ENCODE measurements at places on chromosomes 2 and 18. TPM values are rescaled to one million over a fixed set of nuclear protein-coding genes. Genes with fewer than 3 reads are reported as not detected.

Gene SP110
- 16.3 TPM for total RNA-seq

DNA sequence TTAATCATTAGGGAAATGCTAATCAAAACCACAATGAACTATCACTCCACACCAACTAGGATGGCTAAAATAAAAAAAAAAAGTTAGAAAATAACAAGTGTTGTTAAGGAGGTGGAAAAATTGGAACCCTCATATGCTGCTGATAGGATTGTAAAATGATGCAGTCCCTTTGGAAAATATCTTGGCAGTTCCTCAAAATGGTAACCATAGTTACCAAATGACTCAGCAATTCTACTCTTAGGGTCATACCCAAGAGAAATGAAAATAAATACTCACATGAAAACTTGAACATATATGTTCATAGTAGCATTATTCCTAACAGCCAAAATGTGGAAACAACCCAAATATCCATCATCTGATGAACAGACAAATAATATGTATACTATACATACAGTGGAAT, 15.7 kb upstream of the ACVR2A start:
- ATAC-seq: no peak

- no peak for ATAC-seq
These were observed 77.8 kb upstream of the STK17B start for GRCh38 chr2:196249171-196249570.

Gene CFC1
- total RNA-seq: 0.54 TPM

DNA sequence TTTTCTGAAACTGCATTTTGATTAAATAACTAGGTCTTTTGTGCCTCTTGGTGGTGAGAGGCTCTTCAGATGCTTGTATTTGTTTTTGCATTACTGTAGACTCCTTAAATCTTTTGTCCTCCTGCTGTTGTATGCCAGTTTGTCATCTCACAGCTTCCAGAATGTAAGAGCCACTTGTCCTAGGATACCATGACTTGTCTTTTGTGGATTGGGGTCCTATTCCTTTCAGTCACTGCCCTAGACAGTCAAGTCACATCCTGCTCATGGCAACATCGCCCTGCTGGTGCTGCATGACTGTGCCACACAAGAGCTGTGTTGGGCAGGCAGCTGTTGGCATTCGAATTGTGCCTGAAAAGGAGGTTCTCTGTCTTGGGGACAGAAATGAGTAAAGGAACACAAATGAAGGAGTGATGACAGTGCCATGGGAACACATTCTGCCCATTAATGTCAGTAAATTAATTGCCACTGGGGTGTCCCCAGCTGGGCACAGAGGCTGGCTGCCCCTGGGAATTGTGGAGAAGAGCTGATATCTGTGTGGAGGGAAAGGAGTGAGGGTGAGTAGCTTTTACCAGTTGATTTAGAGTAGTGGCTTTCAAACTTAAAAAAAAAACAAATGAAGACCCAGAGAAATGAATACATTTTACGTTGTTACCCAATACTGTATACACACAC, 140.3 kb downstream of the ARL6IP6 start:
- no peak for ATAC-seq

Gene NYAP2
- not detected for total RNA-seq

Gene CHRND
- not detected for total RNA-seq

GRCh38 chr18:48270929-48271328, 138.3 kb downstream of the ZBTB7C start:
- no peak for ATAC-seq

Gene SCN1A
- total RNA-seq: not detected

DNA sequence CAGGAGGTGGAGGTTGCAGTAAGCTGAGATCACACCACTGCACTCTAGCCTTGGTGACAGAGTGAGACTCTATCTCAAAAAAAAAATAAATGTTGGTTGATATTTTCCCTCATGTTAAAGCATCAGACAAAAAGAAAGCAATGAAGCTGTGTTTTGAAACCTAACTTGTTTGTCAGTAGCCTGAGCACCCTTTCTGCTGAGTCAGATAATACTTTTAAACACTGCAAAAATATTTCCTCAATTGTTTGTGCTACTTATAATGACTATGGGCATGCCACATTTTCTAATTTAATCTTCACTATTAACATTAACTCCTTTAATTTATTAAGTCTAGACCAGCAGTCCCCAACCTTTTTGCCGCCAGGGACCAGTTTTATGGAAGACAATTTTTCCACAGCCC, 236.3 kb upstream of the AGAP1 start:
- no peak for ATAC-seq

- ATAC-seq: no peak
These were observed 18.4 kb upstream of the MTERF4 start for GRCh38 chr2:241120440-241120839.

- ATAC-seq: no peak
These were observed 417.2 kb upstream of the LRRTM4 start for GRCh38 chr2:77939370-77939769.

- ATAC-seq: no peak
These were observed 139.5 kb downstream of the SUCLG1 start for GRCh38 chr2:84319581-84319980.

GRCh38 chr2:193868833-193869232, 1674.1 kb upstream of the TMEFF2 start:
- no peak for ATAC-seq

- ATAC-seq: no peak
These were observed 20.0 kb downstream of the SP140L start for GRCh38 chr2:230346921-230347533.

- no peak for ATAC-seq
These were observed 15.4 kb downstream of the TGOLN2 start for GRCh38 chr2:85312404-85312803.

DNA sequence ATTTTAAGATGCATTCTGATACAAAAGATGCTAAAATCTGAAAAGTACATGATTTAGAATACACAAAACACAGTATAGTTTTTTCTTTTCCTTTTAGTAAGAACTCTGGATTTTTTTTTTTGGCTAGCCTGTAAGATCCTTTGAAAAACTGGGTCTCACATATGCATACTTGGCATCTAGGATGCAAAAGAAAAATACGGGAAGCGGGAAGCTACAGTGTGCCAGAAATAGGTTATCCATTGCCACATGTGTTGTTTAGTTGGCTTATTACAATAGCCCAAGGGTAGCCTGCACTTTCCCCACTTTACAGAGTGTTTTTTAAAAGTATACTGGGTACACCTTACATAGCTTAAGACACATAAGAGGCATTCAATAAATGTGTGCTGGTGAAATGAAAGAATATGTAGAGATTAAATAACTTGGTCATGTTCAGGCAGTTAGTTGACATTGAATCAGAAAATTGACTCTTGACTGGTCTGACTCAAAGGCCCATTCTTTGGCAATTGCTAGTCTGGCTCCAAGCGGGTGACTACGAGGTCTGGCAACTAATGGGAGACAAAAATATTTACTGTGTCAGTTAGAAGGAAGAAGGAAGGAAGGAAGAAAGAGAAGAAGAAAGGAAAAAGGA, 286.8 kb upstream of the TRIB2 start:
- no peak for ATAC-seq

Gene COX5B
- total RNA-seq: 462 TPM

DNA sequence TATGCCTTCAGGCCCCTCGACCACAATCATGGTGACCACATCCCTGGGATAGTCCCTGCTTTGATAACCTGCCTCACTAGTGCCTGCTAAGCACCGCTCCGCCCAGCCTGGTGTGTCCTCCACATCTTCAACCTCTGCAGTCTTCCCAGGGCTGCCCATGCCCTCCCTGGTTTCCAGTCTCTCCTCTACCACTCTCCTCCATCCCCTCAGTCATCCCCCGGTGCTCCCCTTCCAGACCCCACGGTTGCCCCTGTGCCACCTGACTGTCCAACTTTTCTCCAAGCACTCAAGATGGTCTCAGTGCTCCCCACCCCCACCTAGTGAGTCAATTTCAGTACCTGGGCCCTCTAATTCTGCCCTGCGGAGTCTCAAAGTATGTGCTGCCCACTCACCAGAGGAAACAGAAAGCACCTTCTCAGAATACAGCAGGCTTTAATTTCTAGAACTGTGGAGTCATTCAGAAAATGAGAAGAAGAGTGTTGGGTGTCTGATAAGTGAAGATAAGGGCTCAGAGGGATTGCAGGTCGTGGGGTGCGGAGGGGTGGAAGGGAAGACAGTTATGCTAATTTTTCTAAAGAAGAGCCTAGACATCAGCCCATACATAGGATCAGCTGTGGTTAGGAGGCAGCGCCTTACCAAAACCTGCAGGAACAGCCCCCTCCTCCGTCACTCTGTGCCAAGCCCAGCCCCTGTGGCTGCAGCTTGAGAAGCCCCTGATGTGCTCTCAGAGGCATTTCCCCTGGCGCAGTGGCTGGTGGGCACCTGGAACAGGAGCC, 53.6 kb upstream of the CAB39 start:
- no peak for ATAC-seq

Gene STRADB
- total RNA-seq: 34.9 TPM

- peak; percentile 63 for ATAC-seq
These were observed 2.7 kb upstream of the PID1 start for GRCh38 chr2:229273723-229274338.

DNA sequence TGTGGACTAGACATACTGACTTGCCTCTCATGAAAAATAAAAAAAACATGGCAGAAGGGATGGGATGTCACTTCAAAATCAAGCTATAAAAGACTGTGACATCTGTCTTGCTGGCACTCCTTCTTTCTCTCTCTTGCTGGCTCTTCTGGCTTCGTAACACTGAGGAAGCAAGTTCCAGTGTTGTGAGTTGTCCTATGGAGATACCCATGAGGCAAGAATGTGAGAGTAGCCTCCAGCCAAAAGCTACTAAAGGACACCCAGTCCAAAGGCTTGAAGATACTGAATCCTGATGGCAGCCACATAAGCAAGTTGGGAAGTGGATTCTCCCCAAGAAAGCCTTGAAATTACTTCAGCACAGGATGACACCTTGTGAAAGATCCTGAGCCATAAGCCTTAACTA, 376.1 kb upstream of the TMEFF2 start:
- ATAC-seq: no peak

GRCh38 chr18:7072593-7072992, 45.0 kb downstream of the LAMA1 start:
- ATAC-seq: no peak

GRCh38 chr2:1642993-1643619, 101.2 kb downstream of the PXDN start:
- no peak for ATAC-seq

DNA sequence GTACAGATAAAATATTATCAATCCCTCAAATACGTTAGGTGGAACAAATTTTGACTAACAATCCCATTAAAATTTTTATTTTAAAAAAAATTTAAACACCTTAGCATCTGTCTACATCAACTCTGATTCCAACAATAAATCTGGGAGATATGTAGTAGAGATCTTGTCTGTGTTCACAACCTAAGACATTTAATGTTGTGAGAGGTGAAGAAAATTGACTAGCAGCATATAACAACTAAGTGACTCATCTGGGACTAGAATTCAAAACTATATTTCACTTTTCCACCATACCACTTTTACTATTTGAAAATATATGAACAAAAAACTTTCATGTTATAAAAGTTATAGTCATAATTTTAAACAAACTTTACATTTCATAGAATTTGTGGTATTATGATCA, 97.9 kb downstream of the ATAD2B start:
- ATAC-seq: no peak

Gene CNDP2
- total RNA-seq: 48.9 TPM

DNA sequence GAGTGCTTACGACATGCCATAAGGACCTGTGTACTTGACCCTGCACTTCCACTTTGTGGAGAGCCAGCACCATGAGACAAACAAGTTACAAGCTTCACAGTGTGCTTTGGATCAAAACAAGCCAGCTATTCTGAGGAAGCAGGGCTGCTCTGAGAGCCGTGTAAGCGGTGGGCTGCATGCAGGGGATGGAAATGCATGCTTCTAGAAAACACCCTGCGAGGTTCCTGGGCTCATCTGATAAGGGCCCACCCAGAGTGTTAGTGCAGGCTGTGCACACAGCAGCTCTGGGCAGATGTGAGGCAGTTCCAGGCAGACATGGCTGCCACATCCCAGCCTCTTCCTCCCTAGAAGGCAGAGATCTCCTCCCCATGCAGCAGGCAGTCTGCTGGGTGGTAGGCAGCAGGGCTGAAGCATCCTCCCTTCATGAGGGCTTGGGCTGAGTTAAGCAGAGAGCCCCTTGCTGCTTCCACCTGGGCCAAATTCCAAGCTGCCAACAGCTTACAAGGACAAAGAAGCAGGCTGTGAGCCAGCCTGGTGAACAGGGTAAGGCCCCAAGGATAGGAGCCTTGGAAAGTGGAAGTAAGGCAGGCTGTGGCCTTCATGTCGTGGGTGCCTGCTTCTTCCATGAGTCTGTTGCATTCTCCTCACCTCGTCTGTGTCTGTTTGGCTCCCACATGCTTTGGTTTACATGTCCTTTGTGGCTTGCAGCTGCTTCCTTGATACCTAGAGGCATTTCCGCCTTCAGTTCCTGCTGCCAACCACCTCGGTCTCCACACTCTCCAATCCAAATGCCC, 7.7 kb downstream of the PSD4 start:
- peak; percentile 40 for ATAC-seq

Gene ITPRIPL1
- total RNA-seq: 1.0 TPM

DNA sequence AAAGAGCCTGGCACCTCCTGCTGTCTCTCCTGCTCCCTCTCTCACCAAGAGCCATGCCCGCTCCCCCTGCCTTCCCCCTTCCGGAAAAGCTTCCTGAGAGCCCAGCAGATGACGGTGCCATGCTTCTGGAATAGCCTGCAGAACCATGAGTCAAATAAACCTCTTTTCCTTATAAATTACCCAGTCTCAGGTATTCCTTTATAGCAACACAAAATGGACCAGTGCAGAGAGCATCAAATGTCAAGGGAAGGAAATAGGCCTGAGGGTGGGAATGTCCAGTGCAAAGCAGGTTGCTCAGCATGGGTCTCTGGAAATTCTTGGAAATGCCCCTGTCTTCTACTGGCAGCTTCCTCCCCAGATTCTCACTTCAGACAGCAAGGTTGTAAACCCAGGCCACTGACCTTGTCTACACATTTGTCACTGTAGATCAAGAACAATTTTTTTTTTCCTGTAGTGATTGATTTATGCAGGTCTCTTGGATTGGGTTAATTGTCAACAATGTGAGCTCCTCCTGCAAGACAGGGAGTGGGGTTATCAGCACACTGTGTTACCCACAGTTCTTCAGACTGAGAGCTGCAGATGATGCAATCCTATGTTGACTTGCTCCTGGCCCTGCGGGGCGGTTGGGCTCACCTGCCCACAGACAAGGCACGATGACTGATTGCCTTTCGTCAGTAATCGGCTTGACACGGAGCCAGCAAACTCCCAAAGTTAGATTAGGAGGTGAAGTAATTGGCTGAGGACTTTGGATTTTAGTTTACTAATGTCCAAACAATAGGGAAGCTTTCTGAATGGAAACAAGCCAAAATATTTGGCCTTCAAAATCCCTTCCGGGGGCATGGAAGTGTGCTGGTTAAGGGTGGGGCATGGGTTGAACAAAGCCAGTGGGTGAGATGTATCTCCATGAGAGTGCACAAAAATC, 5.4 kb upstream of the BOD1L2 start:
- ATAC-seq: no peak

- ATAC-seq: no peak
These were observed 293.7 kb downstream of the BCL11A start for GRCh38 chr2:60259781-60260180.

- ATAC-seq: no peak
These were observed 487.2 kb upstream of the GCFC2 start for GRCh38 chr2:76197842-76198448.

Measured in gastroesophageal sphincter (tissue), 4 donors.